ENCODE measurements at places on chromosomes 6 and 20.

DNA sequence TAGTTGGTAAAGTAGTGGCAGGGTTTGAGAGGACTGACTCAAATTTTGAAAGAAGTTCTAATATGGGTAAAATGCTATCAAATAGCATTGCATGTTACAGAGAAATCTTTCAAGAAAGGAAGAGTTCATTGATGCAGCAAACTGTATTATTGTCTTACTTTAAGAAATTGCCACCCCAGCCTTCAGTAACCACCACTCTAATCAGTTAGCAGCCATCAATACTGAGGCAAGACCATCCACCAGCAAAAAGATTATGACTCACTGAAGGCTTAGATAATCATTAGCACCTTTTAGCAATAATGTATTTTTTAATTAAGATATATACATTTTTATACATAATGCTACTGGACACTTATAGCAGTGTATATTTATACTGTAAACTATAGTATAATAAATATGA, 138.9 kb downstream of the CDK19 start:
- no peak for DNase-seq

GRCh38 chr6:20572940-20573339, 38.7 kb downstream of the CDKAL1 start:
- DNase-seq = no peak

GRCh38 chr20:34249291-34249690, 8.1 kb downstream of the ASIP start:
- no peak for DNase-seq

DNA sequence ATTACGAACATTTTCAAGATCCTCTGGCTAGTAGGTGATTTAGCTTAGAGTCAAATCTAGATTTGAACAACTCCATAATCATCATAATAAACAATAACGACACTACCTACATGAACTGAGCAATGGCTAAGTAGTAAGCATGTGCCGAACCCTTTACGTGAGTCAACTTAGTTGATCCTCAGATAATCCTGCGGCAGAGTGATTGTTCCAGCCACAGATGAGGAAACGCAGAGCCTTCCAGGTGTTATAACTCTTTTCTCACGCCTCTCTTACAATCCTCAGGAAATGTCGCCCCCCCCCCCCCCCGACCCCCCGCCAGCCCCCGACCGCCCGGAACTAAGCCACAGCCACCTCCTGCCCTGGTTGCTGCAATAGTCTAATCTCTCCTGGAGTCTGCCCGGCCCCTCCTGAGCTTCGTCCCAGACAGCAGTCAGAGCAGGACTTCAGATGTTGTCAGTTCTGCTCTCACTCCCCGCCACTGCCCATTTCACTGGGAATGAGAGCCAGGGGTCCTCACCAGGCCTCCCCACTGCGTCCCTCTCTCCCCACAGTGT, 141.5 kb upstream of the AGPAT4 start:
- DNase-seq = no peak

DNA sequence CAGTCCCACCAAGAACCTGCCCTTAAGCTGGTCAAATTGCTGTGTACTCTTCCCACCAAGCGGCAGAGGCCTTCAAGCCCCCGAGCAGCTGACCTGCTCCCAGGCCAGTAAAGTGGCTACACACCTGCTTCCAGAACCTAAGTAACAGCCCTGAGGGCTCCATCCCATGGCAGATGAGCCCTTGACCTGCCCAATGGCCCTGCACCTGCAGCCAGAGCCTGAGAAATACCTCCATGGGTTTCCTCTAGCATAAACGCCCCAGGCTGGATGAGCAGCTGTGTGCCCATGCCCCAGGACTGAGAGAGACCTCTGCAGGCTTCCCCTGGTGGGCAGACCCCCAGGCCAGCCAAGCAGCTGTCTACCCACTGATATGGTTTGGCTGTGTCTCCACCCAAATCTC, 123.0 kb upstream of the LAMA2 start:
- no peak for DNase-seq

DNA sequence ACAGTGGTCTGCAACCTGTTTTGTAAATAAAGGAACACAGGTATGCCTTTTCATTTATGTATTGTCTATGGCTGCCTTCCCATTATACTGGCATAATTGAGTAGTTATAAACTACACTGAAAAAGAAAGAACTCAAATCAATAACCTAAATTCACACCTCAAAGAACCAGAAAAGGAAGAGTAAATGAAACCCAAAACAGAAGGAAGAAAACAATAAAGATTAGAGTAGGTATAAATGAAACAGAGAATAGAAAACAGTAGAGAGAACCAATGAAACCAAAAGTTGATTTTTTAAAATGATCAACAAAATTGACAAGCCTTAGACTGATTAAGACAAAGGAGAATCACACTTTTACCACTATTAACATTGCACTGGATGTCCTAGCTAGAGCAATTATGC, 34.7 kb downstream of the FAM184A start:
- no peak for DNase-seq

GRCh38 chr20:51542033-51542570, 417 bp downstream of the NFATC2 start:
- no peak for DNase-seq

DNA sequence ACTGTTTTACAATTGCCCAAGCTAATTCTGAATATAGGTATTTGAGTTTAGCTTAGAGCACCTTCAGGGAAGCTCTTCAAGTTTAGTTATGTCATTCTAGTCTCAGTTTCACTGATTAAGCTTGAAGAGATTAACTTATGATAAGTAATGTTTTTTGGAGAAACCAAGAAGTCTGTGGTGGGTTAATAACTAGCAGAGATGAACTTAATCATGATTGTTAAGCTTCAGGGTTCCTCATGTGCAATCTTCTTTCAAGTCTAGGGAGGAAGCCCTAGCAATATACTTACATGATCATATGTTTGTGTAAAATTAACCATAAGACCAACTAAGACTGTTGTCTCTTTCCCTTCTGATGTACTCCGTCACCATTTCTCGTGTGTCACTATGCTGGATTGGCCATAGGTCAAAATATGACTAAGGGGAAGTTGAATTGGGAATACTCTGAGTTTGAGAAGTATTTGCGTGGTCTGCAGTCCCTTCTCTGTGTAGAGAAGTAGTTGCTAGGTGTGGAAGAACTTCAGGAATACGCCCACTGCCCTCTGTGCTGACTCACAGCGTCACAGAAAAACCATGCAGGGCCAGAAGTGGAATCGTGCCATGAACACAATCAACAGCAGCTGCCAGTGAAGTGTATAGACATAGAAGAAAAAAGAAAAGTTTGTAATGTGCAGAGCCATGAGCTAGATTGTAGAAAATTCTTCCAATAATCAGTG, 88.3 kb downstream of the SH3BGRL2 start:
- no peak for DNase-seq

- no peak for DNase-seq
Measured at GRCh38 chr6:43883847-43884651, 114.0 kb downstream of the VEGFA start.

GRCh38 chr20:37263686-37264085, 2.1 kb upstream of the GHRH start:
- no peak for DNase-seq
